ENCODE measurements at places on chromosomes 12 and 14. TPM values are rescaled to one million over a fixed set of nuclear protein-coding genes. Genes with fewer than 3 reads are reported as not detected.

GRCh38 chr14:21735639-21736307, 62.2 kb upstream of the OR4E1 start:
- no peak overlapping the region for H3K27ac ChIP-seq
- no peaks in the 10 kb centered on the region for H3K4me1 ChIP-seq
- no peaks in the 10 kb centered on the region for H3K36me3 ChIP-seq
- H3K4me3 ChIP-seq, result no peak overlapping the region

- no peaks in the 10 kb centered on the region for H3K36me3 ChIP-seq
- H3K4me1 ChIP-seq, result no peaks in the 10 kb centered on the region
- H3K4me3 ChIP-seq, result no peak overlapping the region
- no peaks in the 10 kb centered on the region for H3K27me3 ChIP-seq
These were observed 193.0 kb upstream of the PWP1 start for GRCh38 chr12:107492393-107493134.

PRMT5 gene
- total RNA-seq, result 111 TPM

ANO4 gene
- total RNA-seq, result 3.4 TPM

WIF1 gene
- not detected for total RNA-seq

- H3K27ac ChIP-seq, result no peak overlapping the region
- no peaks in the 10 kb centered on the region for H3K4me1 ChIP-seq
- H3K36me3 ChIP-seq, result no peaks in the 10 kb centered on the region
- H3K4me3 ChIP-seq, result no peak overlapping the region
- DNase-seq, result no peak
These were observed 1198.5 kb downstream of the FSCB start for GRCh38 chr14:43308421-43309110.

GRCh38 chr14:104939666-104940410, 15.2 kb downstream of the PLD4 start:
- no peaks in the 10 kb centered on the region for H3K36me3 ChIP-seq
- DNase-seq, result peak; percentile 36
- H3K27ac ChIP-seq, result no peak overlapping the region
- H3K27me3 ChIP-seq, result peaks cover 43% of the 10 kb centered on the region

MSRB3 gene
- total RNA-seq, result 2.1 TPM

DNA sequence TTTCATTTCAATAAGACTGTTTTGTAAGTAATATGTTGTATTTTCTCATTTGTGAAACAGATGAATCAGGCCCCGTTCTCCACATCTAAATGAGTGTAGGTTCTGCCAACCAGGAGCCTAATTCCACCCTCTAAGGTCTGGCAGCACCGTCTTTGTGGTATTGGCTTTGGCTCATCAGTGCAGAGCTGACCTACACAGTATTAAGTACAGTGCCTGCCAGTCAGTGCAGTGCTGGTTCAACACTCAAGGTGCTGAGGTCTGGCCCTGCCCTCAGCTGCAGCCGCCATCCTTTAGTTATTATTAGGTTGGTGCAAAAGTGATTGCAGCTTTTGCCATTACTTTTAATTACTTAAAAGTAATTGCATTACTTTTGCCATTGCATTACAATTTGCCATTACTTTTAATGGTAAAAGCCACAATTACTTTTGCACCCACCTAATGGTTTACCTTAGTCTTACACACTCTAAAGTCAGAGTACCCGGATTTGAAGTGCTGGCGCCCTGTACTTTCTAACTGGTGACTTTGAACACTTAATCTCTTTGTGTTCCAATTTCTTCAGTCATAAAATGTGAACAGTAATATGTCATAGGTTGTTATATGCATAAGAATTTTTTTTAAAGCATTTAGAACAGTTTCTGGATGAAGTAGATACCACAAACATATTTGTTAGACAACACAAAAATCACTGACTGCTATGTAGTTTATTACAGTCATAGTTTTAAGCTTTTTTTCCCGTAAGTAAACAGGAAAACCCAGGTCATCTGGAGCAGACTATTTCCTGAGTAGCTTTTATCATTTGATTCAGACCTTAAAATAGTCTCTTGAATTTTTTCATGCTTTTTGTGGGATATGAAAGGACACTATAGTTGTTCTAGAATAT, 99.5 kb downstream of the SYNE2 start:
- H3K36me3 ChIP-seq, result peaks cover 34% of the 10 kb centered on the region
- DNase-seq, result no peak
- H3K4me3 ChIP-seq, result no peak overlapping the region
- H3K27ac ChIP-seq, result no peak overlapping the region
- no peaks in the 10 kb centered on the region for H3K27me3 ChIP-seq

DNA sequence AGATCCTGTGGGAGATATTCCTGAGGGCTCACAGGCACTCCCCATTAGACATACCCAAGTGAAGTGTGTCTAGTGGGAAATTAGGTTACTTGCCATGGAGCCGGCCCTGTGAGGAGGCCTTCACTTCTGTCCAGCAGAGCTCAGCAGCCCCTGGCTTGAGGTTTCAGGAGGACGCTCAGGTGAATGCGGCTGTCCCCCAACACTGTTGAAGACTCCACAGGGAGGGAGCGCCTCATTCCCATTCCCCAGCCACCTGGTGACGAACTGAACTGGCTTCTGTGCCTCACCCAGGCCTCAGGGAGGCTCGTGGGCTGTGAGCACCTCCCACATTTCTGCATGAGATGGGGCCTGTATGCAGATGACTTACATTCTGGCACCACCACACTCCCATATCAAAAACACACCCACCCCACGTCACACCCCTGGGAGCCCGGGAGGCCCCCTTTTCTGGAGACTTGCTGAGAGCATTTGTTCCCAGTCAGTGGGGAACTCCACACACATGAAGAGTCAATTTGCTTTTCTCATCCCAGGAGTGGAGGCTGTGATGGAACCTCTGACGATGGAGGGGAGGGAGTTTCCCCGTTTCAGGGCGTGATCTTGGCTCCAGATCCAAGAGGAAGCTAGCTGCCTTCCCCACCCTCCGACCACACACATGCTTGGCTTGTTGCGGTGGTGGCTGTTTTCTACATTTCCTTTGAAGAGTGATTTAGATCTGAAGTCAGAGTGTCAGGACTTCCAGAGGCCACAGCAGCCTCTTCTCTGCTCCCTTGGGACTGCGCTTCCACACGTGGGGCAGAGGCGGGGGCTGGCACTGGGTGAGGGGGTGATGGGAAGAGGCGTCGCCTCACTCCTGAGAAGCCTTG, 120.7 kb downstream of the ADGRD1 start:
- no peaks in the 10 kb centered on the region for H3K4me1 ChIP-seq
- no peak overlapping the region for H3K4me3 ChIP-seq
- no peaks in the 10 kb centered on the region for H3K36me3 ChIP-seq
- peak; percentile 45 for DNase-seq
- H3K27me3 ChIP-seq, result no peaks in the 10 kb centered on the region
- no peak overlapping the region for H3K27ac ChIP-seq

DNA sequence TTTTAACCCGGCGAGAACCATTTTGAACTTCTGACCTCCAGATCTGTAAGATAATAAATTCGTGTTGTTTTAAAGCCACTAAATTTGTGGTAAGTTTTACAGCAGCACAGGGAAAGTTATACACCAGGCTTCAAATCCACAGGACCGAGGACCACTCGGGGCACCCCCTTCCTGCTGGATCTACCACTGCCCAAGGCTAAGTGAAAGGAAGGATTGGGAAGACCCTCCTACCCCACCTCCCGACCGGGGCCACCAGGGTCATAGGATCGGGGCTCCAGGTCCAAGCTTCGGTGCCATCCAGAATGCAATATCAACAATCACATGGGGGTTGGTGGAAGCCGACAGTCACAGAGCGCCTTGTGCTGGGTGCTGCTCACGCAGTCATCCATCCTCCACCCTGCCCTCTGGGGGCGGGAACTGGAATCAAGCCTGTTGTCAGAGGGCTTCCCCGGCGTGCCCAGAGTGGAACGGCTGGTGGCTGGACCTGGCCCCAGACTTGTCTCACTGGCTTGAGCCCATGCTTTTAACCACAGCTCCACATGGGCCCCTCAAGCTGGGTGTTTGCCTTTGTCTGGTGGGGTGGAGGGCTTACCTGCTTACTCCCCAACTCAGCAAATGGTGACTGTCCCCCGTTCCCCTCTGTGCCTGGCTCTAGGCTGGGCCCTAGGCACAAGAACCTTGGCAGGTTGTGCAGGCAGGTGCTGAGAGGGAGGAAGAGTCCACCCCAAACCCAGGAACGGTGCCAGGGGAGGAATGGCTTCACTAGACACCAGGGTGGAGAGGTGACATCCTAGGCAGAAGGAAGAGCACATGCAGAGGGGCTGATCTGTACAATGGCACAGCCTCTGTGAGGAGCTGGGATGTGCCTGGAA, 180.3 kb upstream of the RTL1 start:
- H3K27ac ChIP-seq, result no peak overlapping the region
- H3K4me3 ChIP-seq, result no peak overlapping the region
- H3K36me3 ChIP-seq, result no peaks in the 10 kb centered on the region
- H3K27me3 ChIP-seq, result no peaks in the 10 kb centered on the region
- no peaks in the 10 kb centered on the region for H3K4me1 ChIP-seq

HOXC9 gene
- not detected for total RNA-seq

DNA sequence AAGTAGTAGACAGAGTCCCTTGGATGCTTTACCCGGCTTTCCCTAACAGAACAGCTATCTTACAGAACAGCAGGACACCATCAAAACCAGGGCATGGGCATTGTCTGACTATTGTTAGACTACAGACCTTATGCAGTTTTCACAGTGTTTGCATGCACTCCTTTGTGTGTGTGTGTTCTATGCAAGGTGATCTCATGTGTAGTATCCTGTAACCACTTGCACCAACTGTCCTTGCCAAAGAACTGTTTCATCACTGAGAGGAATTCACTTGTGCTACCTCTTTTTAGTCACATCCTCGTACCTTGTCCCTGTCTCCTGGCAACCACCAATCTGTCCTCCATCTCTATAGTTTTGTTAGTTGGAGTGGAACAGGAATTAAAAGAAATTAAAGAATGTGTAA, 183.6 kb upstream of the PZP start:
- no peak overlapping the region for H3K4me3 ChIP-seq
- H3K27ac ChIP-seq, result no peak overlapping the region
- peak; percentile 44 for DNase-seq

SMAGP gene
- 67.5 TPM for total RNA-seq

GRCh38 chr14:33237115-33237740, 298.5 kb downstream of the NPAS3 start:
- no peak overlapping the region for H3K4me3 ChIP-seq
- no peak overlapping the region for H3K27ac ChIP-seq
- H3K27me3 ChIP-seq, result no peaks in the 10 kb centered on the region
- H3K4me1 ChIP-seq, result no peaks in the 10 kb centered on the region
- H3K36me3 ChIP-seq, result no peaks in the 10 kb centered on the region

- peaks cover 32% of the 10 kb centered on the region for H3K27me3 ChIP-seq
- H3K4me1 ChIP-seq, result no peaks in the 10 kb centered on the region
- no peak overlapping the region for H3K27ac ChIP-seq
- H3K36me3 ChIP-seq, result no peaks in the 10 kb centered on the region
- no peak for DNase-seq
These were observed 663 bp downstream of the LRRK2 start for GRCh38 chr12:40225337-40225983.

DNA sequence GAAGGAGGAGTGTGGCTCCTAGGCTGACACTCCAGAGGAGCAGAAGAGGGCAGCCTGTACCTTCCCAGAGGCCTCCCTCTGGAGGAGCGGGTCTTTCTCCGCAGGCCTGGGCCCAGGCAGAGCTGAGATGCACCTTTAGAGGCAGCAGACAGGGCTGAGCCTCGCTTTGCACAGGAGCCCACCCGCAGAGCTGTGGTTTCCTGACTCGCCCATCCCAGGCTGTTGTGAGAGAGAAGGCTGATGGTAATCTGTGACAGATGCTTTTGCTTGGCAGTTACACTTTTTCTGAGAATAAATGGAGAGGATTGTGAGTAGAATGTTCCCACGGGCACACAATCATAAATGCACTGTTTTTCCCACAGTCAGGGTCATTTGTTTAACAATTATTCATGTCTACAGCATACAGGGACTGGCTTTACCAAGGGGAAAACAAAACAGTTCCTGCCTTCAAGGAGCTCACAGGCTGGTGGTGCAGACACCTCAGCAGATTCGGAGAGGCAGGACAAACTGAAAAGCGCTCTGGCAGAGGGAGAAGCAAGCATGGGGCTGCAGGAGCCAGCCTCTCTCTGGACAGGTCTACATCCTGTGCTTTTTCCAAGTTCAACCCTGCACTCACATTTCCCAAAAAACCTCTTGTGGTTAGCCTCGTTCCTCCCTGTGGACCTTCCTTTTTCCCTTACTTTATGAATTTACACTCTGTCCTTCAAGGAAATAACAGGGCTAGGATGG, 13.9 kb downstream of the EVL start:
- H3K27ac ChIP-seq, result no peak overlapping the region
- peak; percentile 89 for DNase-seq
- no peaks in the 10 kb centered on the region for H3K4me1 ChIP-seq
- no peak overlapping the region for H3K4me3 ChIP-seq

DNA sequence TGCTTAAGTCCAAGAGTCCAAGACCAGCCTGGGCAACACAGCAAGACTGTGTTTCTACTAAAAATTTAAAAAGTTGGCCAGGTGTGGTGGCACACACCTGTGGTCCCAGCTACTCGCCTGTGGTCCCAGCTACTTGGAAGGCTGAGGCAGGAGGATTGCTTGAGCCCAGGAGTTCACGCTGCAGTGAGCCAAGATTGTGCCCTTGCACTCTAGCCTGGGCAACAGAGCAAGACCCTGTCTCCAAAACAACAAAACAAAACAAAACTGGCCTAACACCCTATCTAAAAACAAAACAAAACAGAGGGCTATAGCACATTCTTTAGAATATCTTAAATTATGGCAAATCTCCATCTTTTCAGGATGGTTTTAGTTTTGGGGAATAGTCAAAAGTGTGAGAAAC, 3.1 kb upstream of the LYZ start:
- no peak for DNase-seq
- H3K4me3 ChIP-seq, result no peak overlapping the region
- H3K27ac ChIP-seq, result no peak overlapping the region
- H3K4me1 ChIP-seq, result peaks cover 4% of the 10 kb centered on the region

DNA sequence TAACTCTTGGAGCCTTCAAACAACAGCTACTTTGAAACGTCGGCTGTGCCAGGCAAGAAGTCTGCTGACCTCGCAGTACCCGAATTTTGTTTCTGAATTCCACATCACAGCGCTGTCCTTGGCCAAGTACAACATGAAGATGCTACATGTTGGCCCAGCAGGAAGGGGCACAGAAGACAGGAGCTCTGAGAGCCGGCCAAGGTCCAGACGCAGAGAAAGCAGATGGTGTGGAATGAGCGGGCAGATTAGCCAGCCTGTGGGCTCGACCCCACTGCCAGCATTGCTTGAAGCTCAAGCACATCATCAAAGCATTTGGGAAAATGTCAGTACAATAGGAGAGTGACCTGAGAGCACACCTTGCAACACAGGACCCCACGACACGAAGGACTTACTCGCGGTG, 64.5 kb downstream of the FZD10 start:
- no peak overlapping the region for H3K4me3 ChIP-seq
- no peaks in the 10 kb centered on the region for H3K36me3 ChIP-seq
- H3K27me3 ChIP-seq, result peaks cover 50% of the 10 kb centered on the region
- H3K4me1 ChIP-seq, result no peaks in the 10 kb centered on the region

PRICKLE1 gene
- total RNA-seq, result 7.2 TPM

- H3K27ac ChIP-seq, result peak within 1 kb of the TSS; percentile 91
- H3K4me3 ChIP-seq, result peak within 1 kb of the TSS; percentile 87
- H3K36me3 ChIP-seq, result peaks cover 31% of the 10 kb centered on the region
- peaks cover 5% of the 10 kb centered on the region for H3K4me1 ChIP-seq
- H3K27me3 ChIP-seq, result no peaks in the 10 kb centered on the region
- DNase-seq, result peak; percentile 99
These were observed at the start of gene COQ10A for GRCh38 chr12:56266693-56267442. Gene COQ10A, plus strand, starts transcription at chr12:56266942. Its CDS starts 177 bp downstream, at chr12:56267119.

All from endodermal cell (in vitro differentiated cells).